Hematopoietic multipotent progenitor cell treated with erythropoietin and hydrocortisone succinate and interleukin-3 and kit ligand, for 6 days (in vitro differentiated cells): ENCODE measurements at places on chromosomes 2 and 18.

- DNase-seq, result no peak
Measured at GRCh38 chr18:3704556-3705344, 254.8 kb downstream of the TGIF1 start.

DNA sequence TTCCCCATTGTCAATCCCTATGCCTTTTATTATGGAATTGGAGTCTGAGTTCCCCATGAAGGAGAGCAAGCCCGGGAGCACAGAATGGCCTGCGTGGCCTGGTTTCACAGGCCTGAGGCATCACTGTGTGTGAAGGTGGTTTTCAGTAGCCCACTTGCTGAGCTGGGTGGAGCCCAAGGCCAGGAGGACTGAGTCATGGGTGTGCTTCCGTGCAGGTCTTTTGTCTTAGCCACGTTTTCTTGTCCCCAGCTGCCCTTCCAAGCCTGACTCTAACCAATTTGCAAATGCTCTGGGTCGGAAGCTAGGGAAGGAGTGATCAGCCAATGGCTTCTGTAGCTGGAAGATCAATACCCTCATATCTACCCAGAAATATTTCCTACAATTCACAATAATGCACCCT, 119.2 kb downstream of the MAPK4 start:
- no peak for DNase-seq

- DNase-seq, result no peak
Measured at GRCh38 chr2:221778025-221778424, 205.9 kb upstream of the EPHA4 start.

GRCh38 chr2:119513832-119514231, 10.5 kb downstream of the SCTR start:
- no peak for DNase-seq

DNA sequence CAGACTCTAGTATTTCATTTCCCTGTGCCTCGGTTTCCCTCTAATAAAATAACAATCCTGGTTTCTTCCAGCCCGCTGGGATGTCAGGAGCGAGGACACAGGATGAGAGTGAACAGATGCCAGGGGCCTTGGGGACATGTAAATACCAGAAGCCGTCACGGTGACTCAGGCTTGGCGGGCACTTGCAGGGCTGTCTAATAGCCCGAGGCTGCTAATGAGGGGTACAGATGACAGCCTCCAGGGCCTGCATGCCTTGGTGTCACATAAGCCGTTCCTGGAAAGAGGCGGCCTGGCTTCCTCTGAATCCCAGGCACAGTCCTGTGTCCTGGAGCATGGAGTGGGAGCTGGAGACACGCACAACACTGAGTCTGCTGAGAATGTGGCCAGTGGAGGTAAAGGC, 28.2 kb downstream of the HS1BP3 start:
- DNase-seq, result no peak

GRCh38 chr2:25053041-25053440, 11.2 kb downstream of the EFR3B start:
- peak; percentile 7 for DNase-seq

GRCh38 chr2:7685342-7686015, 768.3 kb downstream of the RNF144A start:
- no peak for DNase-seq

DNA sequence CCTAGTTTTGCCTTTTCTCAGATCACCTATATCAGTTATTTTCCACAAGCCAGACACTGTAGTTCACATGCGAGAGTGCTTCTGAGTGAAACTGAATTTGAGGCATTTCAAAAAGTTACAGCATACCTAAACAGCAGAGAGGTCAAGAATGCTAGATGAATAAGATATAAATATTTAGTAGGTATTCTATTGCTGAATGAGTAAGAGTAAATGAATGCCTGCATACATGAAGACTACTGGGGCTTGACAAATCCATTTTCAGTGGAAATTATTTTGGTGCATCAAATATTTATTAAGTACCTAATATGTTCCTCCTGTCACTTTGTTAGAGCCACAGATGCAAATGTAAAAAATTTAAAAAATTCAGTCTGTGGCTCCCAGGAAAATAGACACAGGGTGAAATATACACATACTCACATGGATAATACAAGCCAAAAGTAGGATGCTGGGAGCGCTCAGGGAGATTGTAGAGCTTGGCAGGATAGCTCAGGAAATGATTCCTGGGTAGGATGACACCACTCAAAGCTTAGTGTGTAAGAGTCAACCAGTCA, 27.6 kb upstream of the CDC42EP3 start:
- no peak for DNase-seq

DNA sequence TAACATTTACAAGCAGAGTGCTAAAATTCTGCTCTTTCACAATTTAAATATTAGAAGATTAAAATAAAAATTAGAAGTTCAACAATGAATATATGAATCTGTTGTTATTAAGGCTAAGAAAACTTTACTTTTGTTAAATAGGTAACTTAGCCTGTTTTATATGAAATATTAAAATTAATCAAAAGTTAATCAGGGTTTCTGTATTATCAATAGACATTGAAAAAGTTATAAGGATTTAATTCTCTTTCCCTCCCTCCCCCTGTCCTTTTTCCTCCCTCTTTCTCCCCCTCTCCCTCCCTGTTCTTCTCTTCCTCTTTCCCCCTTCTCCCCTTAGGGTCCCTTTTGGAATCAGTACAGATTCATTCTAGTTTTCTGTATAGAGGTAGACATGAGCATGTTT, 12.1 kb downstream of the BBS5 start:
- DNase-seq, result no peak

DNA sequence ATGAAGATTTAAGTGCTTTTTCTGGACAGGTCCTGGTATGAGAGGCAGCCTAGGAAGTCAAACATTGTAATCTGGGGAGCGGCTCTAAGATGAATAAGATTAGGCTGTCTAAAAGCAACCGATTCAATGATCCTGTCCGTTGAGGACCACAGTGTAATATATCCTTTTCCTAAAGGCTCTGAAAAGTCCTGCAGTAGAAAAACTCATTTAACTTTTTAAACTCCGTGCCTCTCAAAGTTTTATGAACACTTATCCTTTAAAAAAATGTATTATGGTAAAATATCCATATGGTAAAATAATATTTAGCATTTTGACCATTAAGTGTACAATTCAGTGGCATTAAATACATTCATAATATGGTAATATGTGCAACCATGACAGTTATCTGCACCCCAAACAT, 39.8 kb downstream of the ATOH8 start:
- no peak for DNase-seq

- peak; percentile 81 for DNase-seq
Measured at GRCh38 chr2:45494275-45494977, 116.6 kb downstream of the SRBD1 start.

DNA sequence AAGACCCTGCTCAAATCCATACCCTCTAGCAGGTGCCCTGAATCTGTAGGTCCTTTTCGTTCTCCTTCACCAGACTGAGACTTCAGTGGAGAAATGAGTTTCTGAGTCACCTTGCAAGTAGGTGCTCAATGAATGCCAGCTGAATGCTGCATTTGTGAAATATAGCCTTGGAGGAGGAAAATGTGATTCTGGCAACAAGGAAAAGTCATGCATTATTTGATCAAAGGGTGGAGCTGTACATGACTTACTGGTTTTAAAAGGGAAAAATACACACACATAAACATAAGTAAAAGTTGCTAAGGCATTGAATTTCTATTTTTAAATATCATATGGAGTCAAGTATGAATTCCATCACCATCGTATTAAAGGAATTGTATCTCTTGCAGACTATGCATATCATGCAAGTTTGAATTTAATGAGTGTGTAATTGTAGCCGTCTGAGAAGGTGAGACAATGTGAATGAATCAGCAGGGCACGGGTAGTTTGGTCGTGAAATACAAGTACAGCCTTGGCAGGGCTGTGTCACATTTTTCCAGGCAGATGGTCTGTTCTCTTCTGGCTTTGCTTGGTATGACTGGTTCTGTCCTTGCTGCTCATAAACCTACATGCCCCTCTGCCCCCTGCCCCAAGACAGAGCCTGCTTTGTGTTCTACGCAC, 160.8 kb downstream of the COL6A3 start:
- no peak for DNase-seq

GRCh38 chr18:41501848-41502247, 453.2 kb upstream of the PIK3C3 start:
- DNase-seq, result no peak

GRCh38 chr2:11871421-11871820, 125.0 kb downstream of the LPIN1 start:
- no peak for DNase-seq

GRCh38 chr2:178394859-178395258, 56.1 kb downstream of the PRKRA start:
- DNase-seq, result no peak

DNA sequence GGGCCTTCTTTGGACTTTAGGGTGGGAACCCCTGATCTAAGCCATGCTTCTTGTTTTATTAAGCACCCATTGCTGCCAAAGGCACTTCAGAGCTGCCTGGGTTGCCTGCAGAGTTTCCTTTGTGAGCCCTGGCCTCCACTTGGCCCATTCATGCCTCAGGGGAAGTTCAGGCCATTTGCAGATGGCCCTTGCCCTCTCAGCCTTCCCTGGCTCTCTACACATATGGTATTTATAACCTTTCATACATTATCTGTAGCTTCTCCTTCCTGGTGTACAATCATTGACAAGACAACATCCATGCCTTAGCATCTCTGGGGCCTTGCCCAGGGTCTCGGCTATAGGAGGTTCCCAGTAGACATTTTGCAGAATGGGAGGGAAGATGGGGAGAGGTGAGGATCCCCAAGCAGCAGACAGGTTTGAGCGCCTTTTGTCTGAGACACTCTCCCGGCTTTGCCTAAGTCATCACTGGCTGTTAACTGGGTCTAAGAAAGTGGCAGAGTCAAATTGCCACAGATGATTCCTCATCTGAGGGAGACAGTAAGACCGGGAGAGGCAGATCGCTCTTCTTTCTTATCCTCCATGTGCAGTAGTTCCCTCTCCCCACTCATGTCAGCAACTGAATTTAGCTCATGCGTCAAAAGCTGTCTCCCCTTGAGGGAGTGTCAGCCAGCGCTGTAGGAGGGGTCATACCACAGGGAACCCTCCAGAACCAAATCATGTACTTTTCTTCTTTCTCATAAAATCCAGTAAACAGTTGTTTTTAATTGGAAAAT, 2.7 kb downstream of the EHD3 start:
- no peak for DNase-seq

- peak; percentile 83 for DNase-seq
Measured at GRCh38 chr2:217836901-217837491, 165.8 kb downstream of the TNS1 start.

GRCh38 chr2:172763079-172763478, 27.4 kb downstream of the RAPGEF4 start:
- no peak for DNase-seq

GRCh38 chr2:230798769-230799399, 65.9 kb upstream of the ITM2C start:
- peak; percentile 89 for DNase-seq
